ENCODE measurements at places on chromosomes 4 and X.
A peak's percentile ranks its signal among the peaks of the same experiment; 100 is the strongest.

DNA sequence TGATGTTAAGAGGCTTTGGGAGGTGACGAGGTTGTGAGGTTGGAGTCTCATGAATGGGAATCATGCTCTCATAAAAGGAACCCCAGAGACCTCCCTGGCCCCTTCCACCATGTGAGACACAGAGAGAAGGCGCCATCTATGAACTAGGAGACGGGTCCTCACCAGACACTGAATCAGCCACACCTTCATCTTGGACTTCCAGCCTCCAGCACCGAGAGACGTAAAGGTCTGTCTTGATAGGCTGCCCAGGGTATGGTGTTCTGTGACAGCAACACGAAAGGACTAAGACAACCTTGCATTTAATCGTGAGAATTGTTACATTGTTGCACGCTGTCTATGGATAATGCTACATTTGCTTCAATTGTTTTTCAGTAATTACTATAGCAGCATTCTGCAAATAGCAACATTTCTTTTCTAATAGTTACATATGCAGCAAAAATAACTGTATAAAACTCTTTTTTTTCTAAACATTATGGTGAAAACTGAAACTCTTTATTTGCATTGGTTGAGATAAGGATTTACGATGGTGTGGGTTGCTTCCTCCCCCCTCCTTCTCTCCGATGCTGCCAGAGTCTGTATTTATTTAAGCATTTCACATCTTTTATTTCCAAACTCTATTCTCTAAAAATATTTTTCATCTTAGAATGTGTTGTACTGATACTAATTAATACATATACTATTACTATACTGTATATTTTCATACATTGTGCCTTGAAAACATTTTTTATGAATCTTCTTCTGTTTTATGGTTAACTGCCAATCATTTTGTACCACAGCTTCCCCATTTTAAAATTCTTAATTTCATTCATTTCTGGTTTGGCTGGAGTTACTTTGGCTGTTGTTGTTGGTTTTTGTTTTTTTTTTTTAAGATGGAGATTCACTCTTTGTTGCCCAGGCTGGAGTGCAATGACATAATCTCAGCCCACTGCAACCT lies 26.4 kb upstream of the AKAP17A start:
- no peak for DNase-seq

DNA sequence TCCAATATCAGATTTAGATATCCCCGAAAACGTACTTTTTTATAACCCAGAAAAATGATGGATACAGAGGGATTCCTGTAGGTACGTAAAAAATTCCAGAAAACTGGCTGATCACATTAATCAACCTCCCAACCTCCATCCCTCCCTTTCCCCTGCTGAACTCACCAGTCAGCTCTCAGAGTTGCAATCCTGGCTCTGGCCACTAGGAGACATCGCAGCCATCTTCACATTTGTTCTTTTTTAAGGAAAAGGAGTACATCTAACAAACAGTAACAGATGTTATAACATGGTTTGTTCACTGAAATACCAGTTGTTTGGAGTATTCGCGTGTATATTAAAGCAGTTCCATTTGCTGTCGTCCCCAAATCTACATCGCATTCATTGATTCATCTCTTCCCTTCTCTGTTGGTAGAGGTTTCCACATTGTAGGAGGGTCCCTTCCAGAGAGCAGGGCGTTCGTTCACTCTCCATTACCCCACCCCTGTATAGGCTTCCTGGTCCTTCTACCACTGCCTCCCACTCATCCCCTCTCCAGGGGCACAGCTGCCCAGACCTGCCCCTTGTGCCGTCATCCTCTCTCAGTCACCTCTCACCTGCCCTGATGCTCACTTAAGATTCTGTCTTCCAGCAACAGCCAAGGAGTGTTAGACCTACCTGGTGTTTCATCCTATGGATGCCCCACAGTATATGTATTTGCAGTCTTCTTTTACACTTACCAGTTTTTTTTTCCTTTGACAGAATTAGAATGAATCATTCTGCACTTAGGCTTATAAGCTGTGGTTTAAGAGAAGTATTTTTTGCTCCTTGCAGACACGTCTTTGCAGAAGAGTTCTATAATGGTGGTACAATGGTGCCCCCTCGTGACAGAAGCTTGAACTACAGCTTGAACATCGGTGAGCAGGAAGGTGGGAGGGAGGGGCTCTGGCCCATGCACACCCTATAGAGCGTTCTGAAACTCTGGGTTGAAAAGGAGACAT lies 36.8 kb upstream of the RAB40AL start:
- DNase-seq = peak; percentile 65

GRCh38 chrX:149757206-149758067 lies 16.4 kb upstream of the HSFX1 start:
- DNase-seq = no peak

GRCh38 chr4:42473071-42473684 lies 75.9 kb downstream of the SHISA3 start:
- DNase-seq = no peak

GRCh38 chr4:137310166-137310565 lies 222.1 kb downstream of the PCDH18 start:
- DNase-seq = no peak

GRCh38 chrX:109281483-109282275 lies 200.2 kb downstream of the GUCY2F start:
- no peak for DNase-seq

GRCh38 chr4:2332201-2332975 lies 70.5 kb upstream of the MXD4 start:
- no peak for DNase-seq

DNA sequence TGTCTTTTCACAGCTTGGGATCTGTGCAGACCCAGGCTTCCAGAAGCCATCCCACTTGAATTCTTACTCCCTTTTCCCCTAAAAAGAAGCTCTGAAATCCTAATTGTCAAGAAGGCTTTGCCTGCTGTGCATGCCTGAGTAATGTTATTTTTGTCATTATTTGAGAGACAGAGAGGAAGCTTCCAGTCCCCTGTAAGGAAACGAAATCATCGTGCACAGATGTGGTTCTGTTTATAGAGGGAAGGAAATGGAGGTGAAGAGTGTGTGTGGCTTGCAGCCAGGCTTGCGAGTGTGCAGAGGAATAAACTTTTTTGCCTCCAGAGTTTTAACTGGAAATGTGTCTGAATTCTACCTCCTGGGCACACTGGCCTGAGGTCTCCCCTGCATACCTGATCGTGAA lies 70.2 kb downstream of the TBL1X start:
- DNase-seq = no peak

DNA sequence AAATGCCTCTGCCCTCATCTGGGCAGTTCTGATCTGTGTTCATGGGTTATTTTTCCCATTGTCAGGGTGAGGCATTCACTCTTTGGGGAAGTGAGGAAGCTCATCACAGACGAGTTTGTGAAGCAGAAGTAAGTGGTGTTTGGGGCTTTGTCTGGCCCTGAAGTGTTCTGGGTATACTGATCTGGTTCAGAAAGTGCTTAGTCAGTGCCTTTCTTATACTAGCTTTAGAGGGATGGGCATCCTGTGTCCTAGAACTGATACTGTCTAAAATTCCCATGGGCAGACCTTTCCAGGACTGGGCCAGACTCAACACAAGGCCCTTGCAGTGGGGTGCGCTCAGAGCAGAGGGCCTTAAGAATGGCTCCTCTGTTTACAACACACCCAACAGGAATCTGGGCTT lies 6.4 kb downstream of the TRO start:
- no peak for DNase-seq

DNA sequence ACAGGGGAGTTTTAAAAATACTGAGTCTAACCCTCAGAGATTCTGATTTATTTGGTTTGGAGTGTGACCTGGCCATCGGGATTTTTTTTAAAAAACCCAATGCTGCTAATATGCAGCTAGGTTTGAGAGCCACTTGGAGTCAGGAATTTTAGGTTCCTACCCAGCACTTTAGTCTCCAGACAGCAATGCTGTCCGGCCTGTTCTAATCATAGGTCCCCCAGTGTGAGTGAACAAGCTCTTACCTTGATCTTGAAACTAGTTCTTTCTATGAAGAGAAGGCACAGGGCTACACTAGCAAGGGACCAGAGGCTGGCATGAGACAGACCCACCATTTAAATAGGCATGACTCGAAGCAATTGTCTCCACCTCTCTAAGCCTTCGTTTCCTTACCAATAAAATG lies 103.5 kb downstream of the SMIM20 start:
- no peak for DNase-seq

All from T follicular helper cell (primary cell).